ENCODE measurements at places on chromosomes 11 and 22.
A peak's percentile ranks its signal among the peaks of the same experiment; 100 is the strongest.

- DNase-seq = no peak
These were observed 51.7 kb upstream of the RTL6 start for GRCh38 chr22:44549701-44550100.

GRCh38 chr22:29032584-29032983, 29.0 kb downstream of the C22orf31 start:
- DNase-seq = no peak

- no peak for DNase-seq
These were observed 528.6 kb downstream of the BRD1 start for GRCh38 chr22:49298834-49299750.

GRCh38 chr11:30832831-30833230, 246.7 kb upstream of the MPPED2 start:
- DNase-seq = no peak

GRCh38 chr11:103875855-103876510, 160.5 kb upstream of the DDI1 start:
- DNase-seq = no peak

GRCh38 chr11:129383502-129383901, 7.9 kb downstream of the BARX2 start:
- DNase-seq = no peak

DNA sequence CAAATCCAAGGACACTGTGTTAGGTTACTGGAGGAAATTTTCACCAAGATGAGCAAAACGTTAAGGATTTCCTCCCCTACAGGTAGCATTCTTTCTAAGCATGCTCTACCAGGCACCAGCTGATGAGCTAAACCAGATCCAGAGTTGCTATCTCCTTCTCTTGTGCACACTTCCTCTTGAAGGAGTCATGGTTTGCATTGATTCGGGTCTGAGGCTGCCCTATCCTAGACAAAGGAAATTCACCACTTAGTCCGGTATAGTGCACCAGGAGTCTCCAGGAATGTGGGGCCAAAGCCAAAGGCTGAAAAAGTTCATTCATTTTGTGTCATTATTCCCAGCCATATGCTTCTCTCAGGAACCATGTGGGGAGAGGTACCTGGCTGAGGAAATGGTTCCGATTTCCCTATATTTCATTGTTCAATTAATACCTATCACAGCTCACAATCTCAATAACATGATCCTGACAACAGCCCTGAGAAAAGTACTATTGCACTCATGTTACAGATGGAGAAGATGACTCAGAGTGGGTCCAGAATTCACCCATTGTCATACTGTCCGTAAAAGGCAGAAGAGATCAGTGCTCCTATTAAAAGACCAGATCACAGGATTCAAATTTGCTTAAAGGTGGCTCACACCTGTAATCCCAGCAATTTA, 39.1 kb downstream of the SLC35F2 start:
- DNase-seq = no peak

GRCh38 chr11:109173504-109173903, 248.5 kb upstream of the C11orf87 start:
- DNase-seq = no peak

- no peak for DNase-seq
These were observed 74.6 kb downstream of the RAB30 start for GRCh38 chr11:82996966-82997606.

- no peak for DNase-seq
These were observed 23.8 kb upstream of the OAF start for GRCh38 chr11:120186774-120187591.

GRCh38 chr11:35750981-35751663, 88.5 kb downstream of the TRIM44 start:
- no peak for DNase-seq

- DNase-seq = no peak
These were observed 13.7 kb downstream of the GLYATL2 start for GRCh38 chr11:58830673-58831301.

DNA sequence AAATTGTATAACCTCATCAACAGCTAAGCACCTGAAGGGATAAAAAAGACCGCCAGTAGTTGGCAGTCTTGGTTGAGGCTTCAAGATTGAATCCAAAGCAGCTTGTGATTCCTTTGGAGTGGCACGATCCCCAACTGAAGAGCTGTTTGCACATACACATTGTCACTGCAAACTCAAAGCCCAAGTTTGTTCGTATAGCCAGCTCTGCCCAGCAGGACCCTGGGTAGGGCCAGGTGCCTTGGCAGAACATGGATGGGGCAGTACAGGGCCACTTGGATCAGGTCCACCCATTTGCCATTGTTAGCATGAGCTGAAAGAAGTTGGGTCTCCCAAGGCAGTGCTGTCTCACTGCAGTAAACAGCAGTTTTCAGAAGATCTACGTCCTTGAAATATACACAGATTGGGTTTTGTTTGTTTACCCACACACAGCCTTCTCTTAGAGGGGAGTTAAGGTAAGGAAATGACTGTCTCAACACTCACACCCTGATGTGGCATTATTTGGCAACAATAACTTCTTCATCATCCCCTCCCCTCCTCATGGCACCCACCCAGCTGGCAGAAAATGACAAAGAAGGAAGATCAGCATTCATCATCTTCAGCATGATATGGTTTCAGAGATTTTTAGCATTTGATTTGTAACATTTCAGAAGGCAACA, 132.9 kb downstream of the COMMD9 start:
- no peak for DNase-seq

GRCh38 chr11:96241331-96241841, 101.6 kb downstream of the MAML2 start:
- DNase-seq = no peak

DNA sequence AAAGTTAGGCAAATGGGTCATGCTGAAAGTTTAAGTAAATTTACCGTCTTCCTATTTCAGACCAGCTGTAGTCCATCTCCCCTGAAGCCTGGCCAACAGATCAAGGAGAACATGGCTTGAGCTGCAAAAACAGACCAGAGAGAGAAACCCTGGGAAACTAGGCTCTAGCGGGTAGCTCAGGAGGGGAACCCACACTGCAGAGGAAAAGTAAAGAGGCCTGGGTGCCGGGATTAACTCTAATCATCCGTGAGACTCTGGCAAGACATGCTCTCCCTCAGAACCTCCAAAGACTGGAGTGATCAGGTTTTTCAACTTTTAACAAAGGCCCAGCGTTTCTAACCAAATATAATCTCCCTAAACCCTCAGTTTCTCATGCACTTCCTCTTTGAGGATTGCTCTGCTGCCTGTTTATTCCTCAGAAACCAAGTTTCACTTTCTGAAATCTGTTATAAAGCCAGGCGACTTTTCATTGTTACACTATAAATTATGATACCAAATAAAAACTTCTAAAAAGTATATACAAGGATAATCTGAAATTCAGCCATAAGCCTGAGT, 67.5 kb downstream of the GAB2 start:
- DNase-seq = peak; percentile 58

- no peak for DNase-seq
These were observed 2.3 kb downstream of the CABP7 start for GRCh38 chr22:29722151-29722550.

GRCh38 chr11:69539416-69540117, 58.1 kb downstream of the LINC01488 start:
- DNase-seq = no peak

- no peak for DNase-seq
These were observed 15.6 kb upstream of the DENND5A start for GRCh38 chr11:9280655-9281301.

DNA sequence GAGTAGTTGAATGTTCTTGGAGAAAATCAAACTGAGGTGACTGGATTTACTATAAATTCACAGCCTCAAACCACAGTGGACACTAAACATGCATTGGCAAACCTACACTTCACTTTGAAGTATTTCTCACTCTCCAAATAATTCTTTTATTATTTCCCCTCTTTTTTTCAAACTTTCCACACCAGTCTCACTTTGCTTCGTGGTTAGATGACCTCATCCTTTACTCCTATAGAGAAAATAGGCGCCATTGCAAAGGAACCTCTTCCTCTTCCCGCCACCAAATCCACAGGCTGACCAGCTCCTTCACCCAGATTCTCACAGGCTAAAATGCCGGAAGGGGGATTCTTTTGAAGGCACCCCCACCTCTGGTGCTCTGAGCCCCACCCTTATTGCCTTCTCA, 33.4 kb downstream of the HTR3A start:
- no peak for DNase-seq

DNA sequence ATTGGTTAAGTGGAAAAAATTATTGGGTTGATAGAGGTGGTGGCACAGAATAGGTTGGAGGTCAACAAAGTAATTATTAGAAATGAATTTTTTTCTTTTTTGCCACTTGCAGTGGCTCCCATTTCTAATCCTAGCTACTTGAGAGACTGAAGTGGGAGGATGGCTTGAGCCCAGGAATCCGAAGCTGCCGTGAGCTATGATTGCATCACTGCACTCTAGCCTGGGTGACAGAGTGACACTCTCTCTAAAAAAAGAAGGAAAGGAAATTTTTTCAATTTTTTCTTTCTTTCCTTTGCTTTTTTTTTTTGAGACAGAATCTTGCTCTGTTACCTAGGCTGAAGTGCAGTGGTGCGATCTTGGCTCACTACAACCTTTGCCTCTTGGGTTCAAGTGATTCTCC, 2.2 kb upstream of the BCO2 start:
- no peak for DNase-seq

DNA sequence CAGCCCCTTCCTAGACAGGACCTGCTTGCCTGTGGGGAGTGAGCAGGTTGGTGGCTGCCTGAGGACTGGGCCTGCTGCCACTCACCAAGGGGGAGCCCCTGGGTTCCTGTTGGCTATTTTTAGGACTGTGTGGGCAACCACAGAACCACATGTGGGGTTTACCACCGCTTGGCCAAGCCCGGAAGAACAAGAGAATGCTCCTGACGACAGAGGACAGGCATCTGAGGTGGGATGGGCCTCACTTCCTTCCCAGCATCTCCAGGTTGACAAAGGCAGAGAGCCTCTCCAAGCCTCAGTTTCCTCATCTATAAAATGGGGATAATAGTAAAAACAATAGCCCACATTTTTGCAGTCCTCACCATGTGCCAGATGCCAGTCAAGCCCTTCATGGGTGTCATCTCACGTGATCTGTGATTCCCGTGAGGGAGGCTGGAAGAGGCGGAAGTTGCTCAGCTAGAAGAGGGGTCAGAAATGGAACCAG, 43.6 kb downstream of the LRRC32 start:
- DNase-seq = no peak

GRCh38 chr22:23395530-23396361, 184.3 kb downstream of the IGLL1 start:
- peak; percentile 4 for DNase-seq

- no peak for DNase-seq
These were observed 492.9 kb upstream of the KIRREL3 start for GRCh38 chr11:127493330-127494022.

Measured in HAP-1 (cell line).